ENCODE measurements at places on chromosomes 2 and 18.

DNA sequence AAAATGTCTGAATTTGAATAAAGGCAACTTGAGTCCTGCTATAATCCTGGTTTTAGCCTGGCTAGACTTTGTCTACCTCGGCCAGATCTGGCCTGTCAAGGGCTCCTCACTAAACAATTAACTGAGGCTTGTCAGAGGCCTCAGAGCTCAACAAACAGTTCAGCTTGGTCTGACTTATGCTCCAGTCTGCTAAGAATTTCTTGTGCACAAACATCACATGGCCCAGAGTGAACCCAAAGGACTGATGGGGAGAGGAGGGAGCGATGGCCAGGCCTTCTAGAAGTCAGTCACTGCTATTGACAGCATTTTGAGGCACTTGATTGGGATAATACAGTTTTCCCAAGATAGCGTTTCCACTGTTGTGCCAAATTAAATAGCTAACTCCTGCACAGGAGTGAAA is 555.1 kb upstream of the ID2 start:
- DNase-seq: no peak

DNA sequence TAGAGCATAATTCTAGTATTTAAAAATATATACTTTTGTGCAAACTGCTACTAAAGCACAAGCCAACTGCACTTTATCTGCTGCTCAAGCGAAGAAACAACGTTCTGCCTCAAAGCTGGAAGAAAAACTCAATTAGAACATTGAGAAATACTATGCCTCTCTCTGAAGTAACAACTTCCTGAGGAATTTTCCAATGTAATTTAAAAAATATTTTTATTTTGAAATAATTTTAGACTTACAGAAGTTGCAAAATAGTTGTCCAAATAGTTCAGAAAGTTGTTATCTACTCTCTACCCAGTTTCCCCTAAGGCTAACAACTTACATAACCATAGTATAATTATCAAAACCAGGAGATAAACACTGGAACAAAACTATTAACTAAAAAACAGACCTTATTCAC is 12.3 kb upstream of the POLI start:
- DNase-seq: no peak

GRCh38 chr2:173075056-173075780 is 428 bp upstream of the MAP3K20 start:
- DNase-seq: no peak

DNA sequence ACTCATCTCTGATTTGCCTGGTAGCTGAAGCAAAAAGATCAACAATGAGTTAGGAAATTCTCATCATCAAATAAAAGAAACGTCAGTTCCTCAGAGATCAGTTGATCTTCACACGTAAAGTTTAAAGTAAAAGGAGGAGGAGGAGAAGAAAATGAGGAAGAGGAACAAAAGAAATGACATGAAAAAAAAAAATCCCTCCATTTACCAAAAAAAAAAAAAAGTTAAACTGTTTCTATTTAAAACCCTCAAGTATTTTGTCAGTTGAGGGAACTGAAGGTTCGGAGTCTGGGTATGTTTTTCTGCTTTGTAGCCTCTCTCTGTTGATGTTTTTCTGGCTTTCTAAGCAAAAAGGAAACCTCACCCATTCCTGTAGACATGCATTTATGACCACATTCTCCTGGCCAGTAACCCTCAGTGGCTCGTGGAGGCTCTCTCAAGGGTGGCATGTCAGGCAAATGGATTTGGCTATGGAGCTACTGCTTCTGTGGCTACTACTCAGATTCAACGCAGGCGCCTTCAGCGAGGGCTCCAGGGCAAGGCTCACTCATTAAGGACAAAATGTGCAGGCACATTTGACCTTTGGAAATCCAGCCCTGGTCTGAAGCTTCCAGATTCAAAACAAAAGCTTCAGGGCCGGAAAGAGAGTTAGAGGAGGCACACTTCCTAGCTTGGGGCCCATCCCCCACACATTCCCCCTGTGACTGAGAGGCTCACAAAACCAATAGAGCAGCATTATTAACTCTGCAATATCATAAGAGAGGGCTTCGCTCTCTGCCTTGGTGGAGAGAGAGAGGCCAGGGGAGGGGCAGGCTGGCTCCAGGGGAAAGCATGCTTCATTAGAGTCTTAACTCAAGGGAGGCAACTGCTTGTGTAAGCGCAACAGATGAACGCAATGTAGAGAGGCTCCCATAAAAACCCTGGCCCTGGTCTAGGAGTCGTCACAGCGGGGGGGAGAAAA is 22.3 kb downstream of the KLF7 start:
- no peak for DNase-seq

GRCh38 chr2:95734976-95735890 is 143.4 kb downstream of the TRIM43 start:
- no peak for DNase-seq

GRCh38 chr2:63029058-63029457 is 21.6 kb upstream of the OTX1 start:
- DNase-seq: no peak

DNA sequence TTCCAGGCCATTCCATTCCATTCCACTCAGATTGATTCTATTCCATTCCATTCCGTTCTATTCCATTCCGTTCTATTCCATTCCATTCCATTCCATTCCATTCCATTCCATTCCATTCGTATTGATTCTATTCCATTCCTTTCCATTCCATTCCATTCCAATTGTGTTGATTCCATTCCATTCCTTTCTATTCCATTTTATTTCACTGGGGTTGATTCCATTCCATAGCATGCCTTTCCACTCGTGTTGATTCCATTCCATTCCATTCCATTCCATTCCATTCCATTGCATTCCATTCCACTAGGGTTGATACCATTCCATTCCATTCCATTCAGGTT is 1142.3 kb downstream of the RPIA start:
- no peak for DNase-seq

DNA sequence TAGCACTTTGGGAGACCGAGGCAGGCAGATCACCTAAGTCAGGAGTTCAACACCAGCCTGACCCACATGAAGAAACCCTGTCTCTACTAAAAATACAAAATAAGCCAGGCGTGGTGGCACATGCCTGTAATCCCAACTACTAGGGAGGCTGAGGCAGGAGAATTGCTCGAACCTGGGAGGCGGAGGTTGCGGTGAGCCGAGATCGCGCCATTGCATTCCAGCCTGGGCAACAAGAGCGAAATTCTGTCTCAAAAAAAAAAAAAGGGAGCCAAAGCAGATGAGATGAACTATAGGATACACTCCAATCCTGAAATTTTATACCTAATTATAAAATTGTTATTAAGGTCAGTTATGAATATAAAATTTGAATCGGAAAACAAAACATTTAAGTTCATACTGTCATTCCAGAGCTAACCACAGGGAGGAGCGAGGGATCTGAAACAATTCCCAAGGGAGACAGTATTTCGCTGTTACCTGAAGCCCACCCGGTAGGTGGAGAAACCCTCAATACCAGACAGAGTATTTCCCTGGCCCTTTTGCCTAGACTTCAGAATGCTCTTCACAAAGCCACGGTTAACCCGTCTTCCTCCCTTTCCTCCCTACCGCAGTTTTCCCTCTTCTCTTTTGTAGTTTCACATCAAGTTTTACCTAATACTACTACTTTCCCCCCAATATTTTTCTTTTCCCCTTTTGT is 1.4 kb downstream of the PPM1G start:
- DNase-seq: no peak

DNA sequence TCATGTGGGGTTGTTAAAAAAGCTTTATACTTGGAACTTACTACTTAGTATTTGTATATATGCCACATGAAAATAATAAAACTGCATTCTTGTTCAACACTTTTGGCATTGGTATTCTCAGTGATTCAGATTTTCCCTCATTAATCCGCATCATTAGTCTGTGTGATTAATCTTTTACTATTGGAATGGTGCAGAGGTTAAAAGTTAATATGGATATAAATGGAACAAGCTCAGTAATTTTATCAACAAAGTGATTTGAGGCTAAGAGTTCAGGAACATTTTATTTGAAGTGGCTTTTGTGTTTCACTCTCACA is 45.4 kb upstream of the REG3G start:
- DNase-seq: no peak

DNA sequence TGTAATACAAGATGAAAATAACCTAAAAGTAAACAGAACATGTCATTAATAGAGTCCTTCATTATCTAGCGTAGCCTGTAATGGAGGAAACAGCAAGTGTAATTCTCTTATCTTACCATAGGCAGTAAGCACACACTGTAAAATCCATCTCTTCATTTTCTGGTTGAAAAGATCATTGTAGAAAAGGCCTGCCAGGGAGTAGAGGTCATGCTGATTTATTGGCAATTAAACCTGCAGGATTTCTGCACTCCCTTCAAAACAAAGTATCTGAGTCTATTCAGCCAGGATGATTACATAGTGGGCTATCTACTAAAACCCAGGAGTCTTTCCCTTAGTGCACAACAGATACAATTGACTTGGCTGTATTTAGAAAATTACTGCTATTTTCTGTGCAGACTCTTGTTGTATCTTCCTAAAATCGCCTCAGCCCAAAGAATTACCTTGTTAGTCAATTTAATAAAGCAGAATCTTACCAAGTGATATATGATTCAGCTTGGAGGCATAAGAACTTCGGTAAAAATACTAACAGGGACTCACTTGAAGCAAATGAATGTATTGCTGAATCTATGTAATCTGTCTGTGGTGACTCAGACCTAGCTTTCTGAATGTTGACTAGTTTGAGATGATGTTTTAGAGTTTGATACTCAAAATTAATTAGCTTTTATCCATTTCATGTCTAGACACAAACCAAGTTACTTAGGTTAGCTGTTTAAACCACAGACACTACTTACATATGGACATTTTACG is 250.4 kb upstream of the STON1 start:
- no peak for DNase-seq

DNA sequence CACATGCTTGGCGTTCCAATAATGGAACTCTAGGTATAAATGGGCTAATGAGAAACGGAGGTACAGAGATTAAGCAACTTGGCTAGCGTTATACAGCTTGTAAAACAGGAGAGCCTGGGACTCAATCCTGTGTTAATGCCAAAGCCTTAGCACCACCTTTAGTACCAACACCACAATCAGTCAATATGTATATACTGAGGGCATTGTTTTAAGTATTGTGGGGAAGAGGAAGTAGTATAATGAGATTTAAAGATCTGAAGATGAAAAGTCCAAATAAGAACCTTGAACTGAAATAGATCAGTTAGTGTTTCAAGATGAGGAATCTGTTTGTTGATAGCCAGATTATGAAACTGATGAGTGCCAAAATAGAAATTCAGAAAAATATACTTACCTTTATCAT is 8.1 kb downstream of the MARS2 start:
- no peak for DNase-seq

DNA sequence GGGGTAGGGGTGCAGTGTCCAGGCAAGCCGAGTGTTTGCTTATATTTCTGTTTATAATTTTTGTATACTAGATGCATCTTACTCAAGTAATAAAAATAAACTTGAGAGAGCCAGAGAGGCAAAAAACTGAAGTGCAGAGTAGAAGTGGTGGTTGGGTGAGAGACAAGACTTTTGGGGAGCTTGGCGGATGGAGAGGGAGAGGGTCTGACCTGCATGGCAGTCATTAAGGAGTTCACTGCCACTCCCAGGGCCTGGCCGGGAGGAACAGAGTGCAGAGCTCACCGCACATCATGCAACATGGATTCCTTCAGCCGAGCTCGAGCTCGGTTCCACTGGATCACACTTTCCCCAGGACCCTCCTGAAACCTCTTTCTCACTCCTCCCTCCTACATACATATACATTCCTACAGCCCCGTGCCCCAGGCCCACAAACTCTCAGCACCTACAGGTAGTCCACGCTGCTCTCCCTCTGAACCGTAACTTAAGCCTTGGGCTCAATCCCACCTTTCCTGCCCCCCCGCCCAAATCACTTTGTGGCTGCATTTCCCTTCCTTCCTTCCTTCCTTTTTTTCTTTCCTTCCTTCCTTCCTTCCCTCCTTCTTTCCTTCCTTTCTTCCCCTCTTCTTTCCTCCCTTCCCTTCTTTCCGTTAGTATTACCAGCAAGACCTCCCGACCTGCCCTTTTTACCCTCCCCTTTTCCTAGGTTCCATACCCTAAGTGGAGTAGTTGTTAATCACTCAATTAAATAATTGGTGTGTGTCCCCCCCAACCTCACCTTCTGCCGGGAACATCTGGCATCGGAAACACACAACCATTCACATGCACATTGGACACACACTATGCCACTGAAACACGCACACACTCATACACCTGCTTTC is 37.1 kb upstream of the ATP6V1B1 start:
- DNase-seq: no peak

DNA sequence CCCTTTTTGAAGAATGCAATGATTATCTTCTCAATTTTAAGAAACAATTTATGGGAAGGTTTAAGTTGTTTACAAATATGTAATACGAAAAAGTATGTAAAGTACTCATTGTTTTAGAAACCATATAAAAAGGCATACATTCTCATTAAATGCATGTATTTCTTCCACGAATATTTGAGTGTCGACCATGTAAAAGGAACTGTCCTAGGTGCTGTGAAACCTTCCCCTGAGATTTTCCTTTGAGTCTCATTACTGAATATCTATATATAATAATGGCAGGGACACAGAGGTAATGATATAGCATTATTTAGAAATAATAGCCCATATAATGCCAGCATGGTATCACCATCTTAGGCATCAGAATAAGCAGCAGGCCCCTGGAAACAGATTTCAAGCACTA is 239.3 kb downstream of the ERBB4 start:
- no peak for DNase-seq

GRCh38 chr2:179558010-179558934 is 293.6 kb upstream of the SESTD1 start:
- no peak for DNase-seq

- no peak for DNase-seq
Observed at GRCh38 chr2:14194233-14194632, 438.3 kb upstream of the LRATD1 start.

DNA sequence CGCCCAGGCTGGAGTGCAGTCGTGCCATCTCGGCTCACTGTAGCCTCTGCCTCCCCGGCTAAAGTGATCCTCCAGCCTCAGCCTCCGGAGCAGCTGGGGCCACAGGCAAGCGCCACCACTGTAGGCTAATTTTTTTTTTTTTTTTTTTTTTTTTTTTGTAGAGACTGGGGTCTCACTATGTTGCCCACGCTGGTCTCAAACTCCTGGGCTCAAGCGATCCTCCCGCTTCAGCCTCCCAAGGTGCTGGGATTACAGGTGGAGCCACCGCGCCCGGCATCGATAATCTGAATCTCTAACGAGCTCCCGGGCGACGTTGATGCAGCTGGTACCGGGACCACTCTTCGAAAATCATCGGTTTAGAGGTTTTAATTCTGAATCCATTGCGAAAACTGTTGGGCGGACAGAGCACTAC is 520 bp upstream of the CYP20A1 start:
- no peak for DNase-seq

DNA sequence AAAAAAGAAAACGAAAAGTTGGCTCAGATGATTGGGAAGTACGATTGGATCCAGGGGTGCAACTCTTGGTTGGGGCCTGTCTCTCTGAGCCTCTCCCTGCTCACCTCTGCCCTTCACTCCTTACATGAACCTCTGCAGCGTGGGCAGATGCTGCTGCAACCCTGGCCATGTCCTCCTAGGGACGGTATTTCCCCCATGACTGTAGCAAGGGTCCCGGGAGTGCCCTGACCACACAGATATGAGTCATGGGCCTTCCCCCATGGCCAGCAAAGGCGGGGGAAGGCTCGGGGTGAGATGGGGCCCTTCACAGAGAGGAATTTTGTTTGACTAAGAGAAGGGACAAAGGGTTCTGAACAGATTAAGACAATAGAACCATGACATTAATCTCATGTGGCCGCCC is 129.0 kb downstream of the NCK2 start:
- no peak for DNase-seq

- no peak for DNase-seq
Observed at GRCh38 chr2:152155209-152155608, 20.4 kb downstream of the STAM2 start.

- DNase-seq: no peak
Observed at GRCh38 chr18:63199743-63200241, 119.8 kb downstream of the BCL2 start.

- no peak for DNase-seq
Observed at GRCh38 chr2:46802665-46803546, 112.7 kb downstream of the MCFD2 start.

Measured in cortex of kidney (tissue), 1 donor.